ENCODE measurements at places on chromosomes 7 and 10.

DNA sequence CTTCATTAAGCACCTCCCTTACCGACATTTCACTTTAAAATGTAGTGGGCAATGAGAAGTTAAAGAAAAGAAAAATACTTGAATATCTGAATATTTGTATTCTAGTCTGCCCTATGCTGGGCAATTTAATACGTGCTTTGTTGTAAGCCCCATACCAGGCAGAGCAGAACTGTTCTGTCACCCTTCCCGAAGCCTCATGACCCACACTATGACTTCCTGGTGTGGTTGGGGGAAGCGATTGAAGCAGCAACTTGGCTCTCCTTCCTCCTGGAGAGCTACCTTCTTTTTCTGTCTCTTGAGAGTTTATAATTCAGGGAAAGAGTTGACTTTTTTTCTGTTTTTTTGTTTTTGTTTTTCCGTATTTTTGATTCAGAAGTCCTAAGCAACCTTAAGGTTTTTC lies 243.7 kb downstream of the INHBA start:
- DNase-seq, result no peak

DNA sequence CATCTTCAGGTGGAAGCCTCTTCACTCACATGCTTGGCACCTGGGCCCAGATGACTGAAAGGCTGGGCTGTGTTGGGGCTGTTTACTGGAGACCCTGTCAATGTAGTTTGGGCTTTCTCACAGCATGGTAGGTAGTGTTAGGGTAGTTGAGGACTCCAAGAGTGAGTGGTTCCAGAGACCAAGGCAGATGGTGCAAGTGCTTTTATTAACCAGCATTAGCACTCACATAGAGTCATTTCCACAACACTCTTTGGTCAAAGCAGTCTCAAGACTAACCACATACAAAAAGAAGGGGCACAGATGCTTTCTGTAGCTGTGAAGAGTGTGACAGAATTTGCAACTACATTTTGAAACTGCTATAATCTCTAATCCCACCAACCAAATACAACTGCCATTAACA lies 135.0 kb downstream of the RTKN2 start:
- no peak for DNase-seq

GRCh38 chr7:159040146-159040545 lies 104.5 kb downstream of the VIPR2 start:
- no peak for DNase-seq

DNA sequence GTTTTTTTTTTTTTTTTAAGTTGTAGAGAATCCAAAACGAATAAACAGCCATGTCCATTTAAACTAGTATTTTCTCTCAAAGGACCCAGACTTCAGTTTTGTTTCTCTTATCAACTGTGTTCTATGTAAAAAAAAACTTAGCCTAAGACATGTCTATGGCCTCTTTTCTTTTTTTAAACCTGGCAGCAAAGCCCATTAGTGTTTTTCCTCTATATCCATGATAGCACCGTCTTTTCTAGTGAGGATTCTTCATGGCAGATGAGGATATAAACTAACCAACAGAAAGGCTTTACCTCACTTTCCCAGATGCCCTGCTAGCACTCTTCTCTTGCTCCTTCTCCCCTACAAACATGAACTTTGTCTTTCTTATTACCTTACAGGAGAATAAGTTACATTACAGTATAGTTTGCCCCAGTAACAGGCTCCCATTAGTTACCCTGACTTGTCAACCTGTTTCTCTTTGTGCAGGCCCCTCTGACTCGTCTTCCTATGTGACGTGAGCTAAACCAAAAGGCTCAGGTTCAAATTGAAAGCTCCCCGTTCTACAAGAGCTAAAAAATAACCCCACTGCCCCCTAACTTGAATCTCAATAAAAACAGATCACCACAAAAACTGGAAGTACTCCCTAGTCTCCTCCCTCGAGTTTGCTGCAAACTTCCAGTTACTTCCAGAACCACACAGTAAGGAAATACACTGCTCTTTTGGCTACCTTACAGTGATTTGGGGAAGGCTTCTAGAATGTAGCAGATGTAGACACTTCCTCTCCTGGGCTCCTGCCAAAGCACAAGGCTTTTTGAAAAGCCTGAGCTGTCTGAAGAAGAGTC lies 20.1 kb downstream of the P4HA1 start:
- no peak for DNase-seq

- peak; percentile 24 for DNase-seq
Observed at GRCh38 chr7:128352153-128352537, 8.4 kb upstream of the RBM28 start.

DNA sequence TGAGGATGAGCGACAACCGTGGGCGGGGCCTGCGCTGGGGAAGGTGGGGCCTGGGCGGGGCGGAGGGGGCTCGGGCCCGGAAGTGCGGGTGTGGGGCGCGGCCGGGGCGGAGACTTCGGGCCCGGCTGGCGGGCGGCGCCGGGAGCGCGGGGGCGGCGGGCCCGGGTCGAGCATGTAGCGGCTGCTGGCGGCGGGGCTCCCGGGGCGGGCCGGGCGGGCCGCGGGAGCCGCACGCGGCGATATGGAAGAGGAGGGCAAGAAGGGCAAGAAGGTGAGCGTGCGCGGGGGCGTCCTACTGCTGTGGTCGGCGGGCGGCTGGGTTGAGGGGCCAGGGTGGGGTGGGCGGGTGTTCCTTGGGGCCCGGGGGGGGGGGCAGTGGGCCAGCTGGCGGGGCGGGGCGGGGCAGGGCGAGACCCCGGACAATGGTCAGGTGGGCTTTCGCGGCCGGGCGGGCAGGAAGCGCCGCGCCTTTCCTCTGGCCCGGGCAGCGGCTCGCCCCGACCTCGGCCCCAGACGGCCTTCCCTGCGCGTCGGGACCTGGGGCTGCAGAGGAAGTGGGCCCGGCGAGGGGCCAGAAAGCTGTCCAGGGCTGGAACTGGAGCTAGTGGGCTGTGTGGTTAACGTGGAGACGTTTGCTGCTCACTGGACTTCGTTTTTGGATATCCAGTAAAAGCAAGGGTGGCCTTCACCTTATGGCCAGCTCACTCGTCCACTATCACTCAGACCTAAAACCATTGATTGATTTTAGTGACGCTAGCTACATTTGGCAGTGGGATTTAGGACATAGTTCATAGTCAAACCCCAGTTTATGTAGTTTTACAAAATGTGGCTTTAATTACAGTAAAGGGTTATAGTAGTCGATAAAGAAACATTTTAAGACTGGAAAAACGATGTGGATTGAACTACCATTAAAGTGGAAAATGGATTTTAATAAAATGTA lies at the start of gene CCM2:
TSS of gene CCM2 (plus strand) at position 109 of the 940 bp plus-strand sequence. CDS start at position 242, 133 bp downstream.
- no peak for DNase-seq

- no peak for DNase-seq
Observed at GRCh38 chr7:108093851-108094331, 36.3 kb downstream of the LAMB4 start.

DNA sequence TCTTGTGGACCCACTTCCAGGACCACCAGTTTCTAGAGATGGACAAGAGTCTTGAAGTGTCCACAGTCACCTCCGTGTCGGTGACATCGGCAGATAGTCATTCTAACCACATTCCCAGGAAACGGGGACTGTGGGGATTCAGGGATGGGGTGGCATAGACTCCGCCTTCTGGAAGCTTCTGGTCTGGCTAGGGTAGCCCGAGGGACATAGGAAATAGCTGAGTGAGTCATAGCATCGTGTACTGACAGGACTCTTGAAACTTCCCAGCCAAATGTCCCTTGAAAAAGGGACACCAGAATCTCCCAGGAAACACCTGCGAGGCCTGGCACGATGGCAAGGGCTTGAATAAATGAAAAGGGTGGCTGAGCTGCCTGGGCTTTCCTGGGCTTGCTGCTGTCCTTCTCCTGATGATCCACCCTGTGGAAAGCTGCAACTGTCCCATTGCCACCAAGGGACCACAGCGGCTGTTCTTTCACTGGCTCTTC lies 84.1 kb upstream of the LRRC4 start:
- no peak for DNase-seq

GRCh38 chr10:77605466-77605865 lies 32.1 kb downstream of the KCNMA1 start:
- no peak for DNase-seq

DNA sequence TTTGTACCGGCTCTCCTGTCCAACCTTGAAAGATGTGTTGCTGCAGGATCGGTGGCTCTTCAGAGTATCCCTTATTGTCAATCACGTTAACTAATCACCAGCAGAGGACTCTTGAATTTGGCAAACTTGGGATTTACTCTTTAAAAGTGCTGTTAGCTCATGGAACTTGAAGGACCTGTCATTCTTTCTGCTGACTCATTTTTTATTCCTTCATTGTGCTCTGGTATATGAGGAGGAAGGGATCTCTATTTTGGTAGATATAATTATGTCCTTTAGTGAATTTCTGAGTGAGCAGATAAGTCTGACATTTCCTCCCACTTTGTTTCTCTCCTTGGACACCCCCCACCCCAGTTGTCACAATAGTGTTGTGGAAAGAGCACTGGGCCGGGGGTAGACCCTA lies 175.1 kb upstream of the HDAC9 start:
- DNase-seq, result no peak

- DNase-seq, result no peak
Observed at GRCh38 chr10:90447831-90448230, 410.0 kb downstream of the HTR7 start.

- DNase-seq, result no peak
Observed at GRCh38 chr10:23512355-23513058, 73.6 kb downstream of the OTUD1 start.

- DNase-seq, result no peak
Observed at GRCh38 chr10:84204610-84205009, 10.3 kb downstream of the CDHR1 start.

GRCh38 chr7:41573862-41574261 lies 129.0 kb downstream of the INHBA start:
- DNase-seq, result no peak

GRCh38 chr10:14822879-14823755 lies 14.7 kb downstream of the CDNF start:
- peak; percentile 31 for DNase-seq

DNA sequence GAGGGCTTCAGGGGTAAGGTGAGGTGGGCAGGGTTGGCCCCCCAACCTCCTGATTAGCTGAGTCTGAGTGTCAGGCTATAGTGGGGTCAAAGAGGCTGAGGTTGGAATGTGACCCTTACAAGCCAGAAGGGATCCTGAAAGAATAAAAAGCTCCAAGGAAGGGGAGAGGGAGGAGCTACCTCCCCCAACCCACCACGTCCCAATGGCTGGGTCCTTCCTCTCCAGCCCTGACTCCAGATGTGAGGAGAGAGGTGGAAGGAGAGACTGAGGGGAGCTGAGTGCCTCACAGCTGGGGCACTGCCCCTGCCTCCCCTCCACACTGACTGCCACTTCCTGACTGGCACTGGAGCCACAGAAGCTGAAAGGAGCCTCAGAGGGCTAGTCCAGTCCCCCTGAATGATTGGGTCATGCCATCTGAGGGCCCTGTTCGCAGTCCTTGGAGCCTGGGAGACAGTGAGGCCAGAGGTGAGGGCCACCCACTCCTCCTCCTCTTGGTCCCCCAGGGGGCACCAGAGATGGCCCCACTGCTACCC lies 20.6 kb downstream of the IMPDH1 start:
- DNase-seq, result no peak

GRCh38 chr10:30505543-30506298 lies 71.7 kb downstream of the MAP3K8 start:
- no peak for DNase-seq

GRCh38 chr7:106418526-106418925 lies 133.7 kb upstream of the NAMPT start:
- DNase-seq, result no peak

DNA sequence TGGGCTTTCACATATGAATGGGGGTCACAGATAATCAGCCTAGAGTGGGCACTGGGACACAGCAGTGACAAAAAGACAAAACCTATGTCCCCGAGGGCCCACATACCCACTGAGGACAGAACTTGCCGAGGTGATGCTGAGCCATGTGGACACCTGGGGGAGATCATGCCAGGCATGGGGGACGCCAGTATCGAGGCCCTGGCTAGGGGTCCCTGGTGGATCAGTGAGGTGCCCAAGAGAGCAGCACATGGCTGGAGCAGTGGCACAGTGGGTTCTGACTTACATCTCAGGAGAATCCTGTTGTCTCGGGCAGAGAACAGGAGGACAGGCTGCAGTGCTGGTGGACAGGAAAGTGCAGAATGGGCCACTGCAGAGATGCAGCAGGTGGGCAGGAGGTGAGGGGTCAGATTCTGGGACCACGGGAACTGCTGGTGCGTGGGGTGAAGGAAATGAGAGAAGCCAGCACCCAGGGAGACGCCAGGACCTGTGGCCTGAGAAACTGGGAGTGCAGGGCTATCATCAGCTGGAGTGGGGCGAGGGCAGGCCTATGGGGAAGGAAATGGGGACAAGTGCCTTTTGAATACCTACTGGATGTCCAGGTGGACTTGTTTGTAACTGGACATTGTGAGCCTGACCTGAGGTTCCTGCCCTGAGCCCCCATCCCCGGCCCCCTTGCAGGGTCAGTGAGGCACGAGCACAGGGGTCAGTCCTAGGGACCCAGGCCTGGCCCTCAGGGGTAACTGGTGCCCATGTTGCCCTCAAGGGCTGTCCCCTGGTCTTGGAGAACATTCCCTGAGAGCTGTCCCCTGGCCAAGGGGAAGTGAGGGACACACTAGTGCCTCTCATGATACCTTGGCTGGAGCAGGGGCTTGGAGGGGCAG lies 91.2 kb upstream of the RET start:
- DNase-seq, result no peak

GRCh38 chr7:84624927-84625326 lies 430.3 kb upstream of the SEMA3A start:
- DNase-seq, result no peak

DNA sequence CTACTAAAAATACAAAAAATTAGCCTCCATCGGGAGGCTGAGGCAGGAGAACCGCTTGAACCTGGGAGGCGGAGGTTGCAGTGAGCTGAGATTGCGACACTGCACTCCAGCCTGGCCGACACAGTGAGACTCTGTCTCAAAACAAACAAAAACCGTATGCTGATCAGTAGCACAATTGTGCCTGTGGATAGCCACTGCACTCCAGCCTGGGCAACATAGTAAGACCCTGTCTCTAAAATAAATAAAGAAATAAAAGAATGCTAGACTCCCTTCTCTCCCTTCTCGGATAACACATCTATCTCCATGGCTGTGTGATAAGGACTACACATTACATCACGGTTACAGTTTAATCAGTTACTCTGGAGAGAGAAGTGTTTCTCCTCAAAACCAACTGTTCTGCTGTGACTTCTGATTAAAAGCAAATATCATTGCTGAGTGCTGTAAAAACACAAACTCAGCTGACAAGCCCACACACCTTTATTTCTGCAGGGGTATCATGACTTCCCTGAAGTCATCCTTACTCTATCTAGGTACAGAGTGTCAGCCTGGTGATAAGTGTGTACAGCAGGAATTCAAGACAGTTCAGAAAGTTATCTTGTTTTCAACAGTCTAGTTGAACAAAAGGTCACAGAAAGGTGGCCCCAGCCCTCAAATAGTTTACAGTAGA lies 5.3 kb upstream of the ARHGAP19 start:
- no peak for DNase-seq

DNA sequence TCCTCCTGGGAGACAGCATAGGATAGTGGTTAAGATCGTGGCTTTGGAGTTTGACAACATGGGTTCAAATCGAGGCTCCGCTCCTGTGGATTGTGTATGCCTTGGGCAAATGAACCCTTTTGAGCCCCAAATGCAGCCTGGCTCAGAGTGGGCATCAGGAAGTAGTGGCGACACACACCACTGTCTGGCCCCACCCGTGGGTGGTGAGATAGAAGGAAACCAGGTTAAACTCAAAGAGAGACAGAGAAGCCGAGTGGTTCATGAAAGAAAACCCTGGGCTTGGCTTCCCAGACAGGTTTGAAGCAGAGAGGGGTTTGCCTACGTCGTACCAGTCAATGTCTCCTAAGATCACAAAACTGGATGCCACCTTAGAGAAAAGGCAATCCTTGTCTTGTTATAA lies 57.7 kb downstream of the PRTFDC1 start:
- peak; percentile 23 for DNase-seq
